SJCRH30 (cell line): ENCODE measurements at places on chromosomes 5 and 9. TPM values are rescaled to one million over a fixed set of nuclear protein-coding genes. Genes with fewer than 3 reads are reported as not detected.

The FAM200C gene
- 10.3 and 10.4 TPM in 2 replicates for total RNA-seq

The CDKN2A gene
- 107 and 128 TPM in 2 replicates for total RNA-seq

DNA sequence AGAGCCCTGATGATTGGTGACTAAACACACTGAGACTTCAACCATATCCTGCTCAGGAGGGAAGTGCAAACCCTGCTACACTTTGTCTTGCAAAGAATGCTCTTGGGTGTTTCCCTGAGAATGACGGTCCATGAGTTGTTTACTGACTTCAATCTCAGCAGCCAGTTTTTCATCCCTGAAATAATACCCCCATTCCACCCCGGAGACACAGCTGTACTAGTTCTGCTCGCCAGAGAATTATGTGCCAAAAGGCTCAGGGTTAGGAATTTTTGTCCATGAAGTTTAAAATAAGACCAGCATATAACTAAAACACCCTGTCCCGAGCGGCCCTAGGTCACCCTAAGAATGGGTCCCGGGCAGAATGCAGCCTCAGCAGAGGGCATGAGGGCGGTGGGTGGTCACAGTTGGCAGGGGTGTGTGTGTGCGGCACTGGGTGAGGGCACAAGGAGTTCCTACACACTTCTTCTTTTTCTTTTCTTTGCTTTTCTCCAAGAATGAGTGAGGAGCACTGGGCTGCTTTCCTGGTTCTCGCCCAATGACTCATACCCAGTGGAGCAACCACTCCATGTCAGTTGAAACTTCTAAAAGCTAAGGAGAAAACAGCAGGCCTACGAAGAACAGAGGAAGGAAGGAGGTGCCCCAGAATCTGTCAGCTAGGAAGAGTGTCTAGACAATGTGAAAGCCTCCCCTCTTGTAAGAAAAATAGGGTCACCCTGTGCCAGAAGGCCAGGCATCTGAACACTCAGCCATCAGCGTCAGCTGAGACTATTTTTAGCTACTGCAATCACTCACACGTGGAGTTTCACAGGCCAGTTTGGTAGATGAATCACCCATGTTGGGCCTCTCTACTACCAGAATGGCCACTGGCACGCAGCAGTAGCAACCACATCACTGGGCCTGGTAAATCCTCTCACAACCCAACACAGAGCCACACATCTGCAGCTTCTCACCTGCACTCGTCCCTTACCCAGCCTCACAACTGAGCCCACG lies 105.9 kb downstream of the DPYSL3 start:
- H3K36me3 ChIP-seq, result peaks cover 8% of the 10 kb centered on the region
- H3K27me3 ChIP-seq, result no peaks in the 10 kb centered on the region
- H3K4me3 ChIP-seq, result no peak overlapping the region
- H3K27ac ChIP-seq, result peak overlapping the region; percentile 9
- peaks cover 15% of the 10 kb centered on the region for H3K4me1 ChIP-seq

- DNase-seq, result no peak
- H3K27me3 ChIP-seq, result no peaks in the 10 kb centered on the region; the same call in 1 of the 2 replicates
- H3K4me3 ChIP-seq, result no peak overlapping the region
- H3K27ac ChIP-seq, result no peak overlapping the region
Measured at GRCh38 chr5:1833264-1834021, 32.2 kb downstream of the NDUFS6 start.

DNA sequence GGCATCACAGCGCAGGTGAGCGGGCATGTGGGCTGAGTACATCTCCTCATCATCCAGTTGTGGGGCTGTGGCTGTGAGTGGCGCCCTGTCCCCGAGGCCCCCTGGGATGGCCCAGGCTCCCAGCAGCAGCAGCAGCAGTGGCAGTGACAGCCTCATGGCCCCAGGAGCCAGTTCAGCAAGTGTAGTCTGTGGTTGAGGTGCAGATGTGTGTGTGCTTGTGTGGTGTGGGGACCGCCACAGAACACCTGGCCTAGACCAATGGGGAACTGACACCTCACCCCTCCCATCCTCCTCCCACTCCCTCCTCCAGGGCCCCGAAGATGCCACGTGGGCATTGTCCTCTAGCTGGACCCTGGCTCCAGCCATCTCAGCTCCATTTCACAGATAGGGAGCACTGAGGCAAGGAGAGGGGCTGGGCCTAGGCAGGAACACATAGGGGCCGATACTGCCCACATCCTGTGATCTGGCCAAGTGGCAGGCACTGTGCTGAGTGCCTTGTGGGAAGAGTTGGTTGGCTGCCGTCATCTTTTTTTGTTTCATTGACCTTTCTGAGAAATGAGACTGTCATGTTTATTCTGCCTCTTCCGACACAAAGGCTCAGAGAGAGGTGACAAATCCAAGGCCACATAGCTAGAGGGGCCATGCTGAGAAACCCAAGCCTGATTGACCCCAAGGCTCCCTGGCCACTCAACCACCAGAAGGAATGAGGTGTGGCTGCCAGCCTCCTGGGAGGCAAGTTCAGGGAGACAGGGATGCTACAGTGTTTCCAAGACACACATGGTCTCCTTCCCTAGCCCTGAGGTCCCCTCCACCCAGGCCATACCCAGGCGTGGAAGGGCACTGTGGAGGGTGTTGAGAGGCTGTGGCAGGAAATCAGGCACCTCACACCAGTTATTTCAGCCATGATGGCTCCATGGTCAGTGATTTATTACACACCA lies at the start of gene MZB1:
Gene MZB1 (minus strand): TSS at position 213 of the 938 bp plus-strand sequence. CDS start 57 bp downstream, at position 156.
- H3K27me3 ChIP-seq, result no peaks in the 10 kb centered on the region
- H3K4me1 ChIP-seq, result no peaks in the 10 kb centered on the region; the same call in 1 of the 2 replicates
- no peak within 1 kb of the TSS for H3K27ac ChIP-seq
- H3K4me3 ChIP-seq, result no peak within 1 kb of the TSS
- DNase-seq, result no peak

GRCh38 chr5:32283539-32284377 lies 29.0 kb downstream of the MTMR12 start:
- no peak overlapping the region for H3K4me3 ChIP-seq
- no peaks in the 10 kb centered on the region for H3K4me1 ChIP-seq
- H3K27ac ChIP-seq, result no peak overlapping the region
- DNase-seq, result no peak

DNA sequence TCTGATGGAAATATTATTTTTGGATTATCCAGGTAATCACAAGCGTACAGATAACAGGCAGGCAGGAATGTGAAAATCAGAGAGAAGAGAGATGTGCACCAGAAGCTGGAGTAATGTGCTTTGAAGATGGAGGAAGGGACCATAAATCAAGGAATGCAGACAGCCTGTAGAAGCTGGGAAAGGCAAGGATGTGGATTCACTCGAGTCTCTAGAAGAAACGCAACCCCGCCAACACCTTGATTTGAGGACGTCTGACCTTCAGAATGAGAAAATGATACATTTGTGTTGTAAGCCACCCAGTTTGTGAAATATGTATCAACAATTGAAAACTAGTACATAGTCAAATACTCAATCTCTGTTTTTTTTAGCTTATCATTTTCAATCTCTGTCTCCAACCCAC lies 207.6 kb upstream of the MPDZ start:
- H3K27ac ChIP-seq, result no peak overlapping the region
- H3K36me3 ChIP-seq, result no peaks in the 10 kb centered on the region
- DNase-seq, result no peak
- no peaks in the 10 kb centered on the region for H3K27me3 ChIP-seq
- H3K4me3 ChIP-seq, result no peak overlapping the region

- no peak for DNase-seq
- no peak overlapping the region for H3K27ac ChIP-seq
- H3K4me3 ChIP-seq, result no peak overlapping the region
- H3K27me3 ChIP-seq, result no peaks in the 10 kb centered on the region
Measured at GRCh38 chr5:111783537-111783936, 26.5 kb upstream of the NREP start.

DNA sequence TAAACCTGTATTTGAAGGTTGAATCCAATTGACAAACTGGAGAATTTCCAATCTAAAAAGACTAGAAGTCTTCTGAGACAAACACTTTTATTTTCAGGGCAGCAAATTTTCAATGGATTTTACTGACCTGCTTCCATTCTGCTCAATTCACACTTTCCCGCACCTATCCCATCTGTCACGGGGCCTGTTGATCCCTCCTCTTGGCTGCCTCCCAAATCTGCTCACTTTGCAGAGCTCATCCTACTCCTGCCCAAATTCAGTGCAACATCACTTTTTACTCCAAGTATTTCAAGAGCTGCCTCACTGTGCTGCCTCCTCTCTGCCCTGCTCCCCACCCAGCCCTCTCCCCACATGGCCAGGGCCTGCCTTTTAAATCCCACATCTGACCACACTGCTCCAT lies 35.1 kb downstream of the GOLM1 start:
- H3K27me3 ChIP-seq, result no peaks in the 10 kb centered on the region
- H3K4me1 ChIP-seq, result no peaks in the 10 kb centered on the region
- no peak overlapping the region for H3K27ac ChIP-seq
- no peak overlapping the region for H3K4me3 ChIP-seq
- peak; percentile 45 for DNase-seq

- no peak overlapping the region for H3K4me3 ChIP-seq
- peaks cover 17% of the 10 kb centered on the region for H3K4me1 ChIP-seq
- peak; percentile 85 for DNase-seq
- H3K27me3 ChIP-seq, result no peaks in the 10 kb centered on the region
- peaks cover 26% of the 10 kb centered on the region for H3K36me3 ChIP-seq
Measured at GRCh38 chr5:139422307-139422893, 16.9 kb downstream of the DNAJC18 start.
